ENCODE measurements at places on chromosomes 2 and 18. TPM values are rescaled to one million over a fixed set of nuclear protein-coding genes. Genes with fewer than 3 reads are reported as not detected.

DNA sequence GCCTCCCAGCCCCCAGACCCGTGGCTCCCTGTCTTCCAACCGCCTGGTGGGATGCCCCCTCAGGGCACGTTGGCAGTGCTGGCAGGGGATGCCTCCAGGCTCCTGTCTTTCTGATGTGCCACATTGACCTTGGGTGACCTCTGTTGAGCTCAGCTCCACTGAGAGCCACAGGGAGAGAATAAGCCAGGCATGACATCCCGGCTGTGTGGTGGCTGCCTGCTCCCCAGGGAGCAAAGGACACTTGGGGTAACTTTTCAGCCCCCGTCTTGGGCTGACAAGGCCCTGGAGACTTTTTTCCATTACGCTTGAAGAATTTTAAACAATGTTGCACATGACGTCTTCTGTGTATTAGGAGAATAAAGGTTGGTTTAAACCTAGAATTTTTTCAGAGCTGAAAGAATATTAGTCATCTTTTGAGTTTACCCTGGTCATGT lies 246.0 kb downstream of the TSN start:
- DNase-seq, result no peak

Gene PROKR1
- total RNA-seq, result not detected

DNA sequence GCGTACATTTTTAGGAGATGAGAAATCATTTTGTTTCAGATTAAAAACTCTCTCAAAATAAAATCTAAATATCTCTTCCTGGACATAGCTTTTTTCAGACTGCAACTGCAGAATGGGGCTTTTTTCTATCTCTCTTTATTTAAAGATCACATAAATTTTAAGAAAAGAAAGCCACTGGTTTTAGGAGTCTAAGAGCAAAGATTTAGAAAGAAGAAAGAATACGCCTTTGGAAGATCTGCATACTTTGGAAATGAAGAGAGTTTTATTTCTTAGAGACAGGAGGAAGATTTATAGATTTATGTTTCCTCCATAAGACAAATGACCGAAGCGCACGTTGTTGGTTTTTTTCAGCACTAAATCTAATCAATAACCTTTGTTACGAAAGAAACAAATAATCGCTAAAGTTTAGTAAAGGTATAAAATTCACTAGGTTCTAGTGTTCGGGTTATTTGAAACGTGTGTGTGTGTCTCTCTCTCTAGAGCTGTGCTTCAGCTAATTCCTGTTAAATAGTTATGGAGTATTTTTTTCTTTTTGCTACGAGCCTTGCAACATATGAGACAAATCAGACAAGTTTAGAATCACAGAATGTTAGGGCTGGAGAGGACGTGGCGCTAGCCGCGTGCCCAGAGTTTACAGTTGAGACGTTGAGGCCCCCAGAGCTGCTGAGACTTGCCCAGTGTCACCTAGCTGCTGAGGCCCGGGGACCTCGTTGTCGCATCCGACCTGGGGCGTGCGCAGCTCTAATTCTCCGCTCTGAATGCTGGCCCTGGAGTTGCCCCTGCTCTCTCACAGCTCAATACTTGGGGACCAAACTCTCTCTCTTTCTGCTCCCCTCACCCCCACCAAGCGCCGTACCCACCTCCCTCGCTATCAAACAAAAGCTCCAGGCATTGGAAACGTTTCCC lies 69.9 kb downstream of the CTAGE1 start:
- peak; percentile 53 for DNase-seq

Gene SCYGR4
- total RNA-seq, result not detected

DNA sequence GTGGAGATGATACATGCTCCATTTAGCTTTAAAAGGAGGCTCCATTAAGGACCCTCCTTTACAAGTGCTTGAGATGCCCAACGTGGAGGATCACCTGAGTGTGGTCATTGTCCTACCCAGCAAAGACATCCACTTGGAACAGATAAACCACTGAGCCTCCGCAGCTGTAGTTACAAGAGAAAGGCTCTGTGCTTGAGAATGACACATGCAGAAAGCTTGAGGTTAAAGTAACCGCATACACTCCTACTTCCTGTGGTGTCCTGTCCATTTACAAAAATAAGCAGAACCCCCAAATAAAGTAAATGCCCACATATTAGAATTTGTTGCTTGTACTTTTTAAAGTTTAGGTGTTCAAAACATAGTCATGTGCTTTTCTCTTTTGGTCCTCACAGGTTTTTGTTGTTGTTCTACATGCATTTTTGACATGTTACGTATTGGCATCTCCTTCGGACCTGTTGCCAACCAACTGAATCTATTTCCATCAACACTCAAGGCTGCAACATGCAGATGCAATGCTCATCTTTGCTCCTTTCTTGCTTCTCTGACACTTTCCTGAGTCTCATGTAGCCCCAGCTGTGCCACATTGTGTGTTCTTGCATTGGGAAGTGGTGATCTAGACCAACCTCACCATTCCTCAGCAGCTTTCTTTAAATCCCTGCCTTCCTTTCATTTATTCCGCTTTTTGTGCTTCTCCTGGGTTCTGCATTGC lies 56.0 kb downstream of the SERPINB7 start:
- no peak for DNase-seq

DNA sequence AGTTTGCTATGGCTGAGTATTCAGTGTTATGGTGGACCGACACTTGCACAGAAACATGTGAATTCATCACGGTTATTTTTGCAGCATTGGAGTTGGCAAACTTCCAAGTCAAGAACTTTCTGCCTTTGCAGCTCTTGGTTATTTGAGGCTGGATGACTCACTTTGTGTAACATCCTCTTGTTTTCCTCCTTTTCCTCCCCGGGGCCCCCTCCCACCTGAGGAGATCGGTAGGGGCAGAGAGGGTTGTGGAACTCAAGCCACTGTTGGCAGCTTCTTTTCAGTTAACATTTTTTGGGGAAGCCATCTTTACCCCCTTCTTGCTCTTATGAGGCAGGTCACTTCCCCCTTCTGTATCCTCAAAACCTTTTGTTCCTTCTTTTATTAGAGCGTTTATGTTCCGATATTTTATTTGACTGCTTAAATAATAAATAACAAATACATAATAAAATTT lies 48.6 kb downstream of the DDX1 start:
- DNase-seq, result no peak

Gene SPP2
- total RNA-seq, result not detected

DNA sequence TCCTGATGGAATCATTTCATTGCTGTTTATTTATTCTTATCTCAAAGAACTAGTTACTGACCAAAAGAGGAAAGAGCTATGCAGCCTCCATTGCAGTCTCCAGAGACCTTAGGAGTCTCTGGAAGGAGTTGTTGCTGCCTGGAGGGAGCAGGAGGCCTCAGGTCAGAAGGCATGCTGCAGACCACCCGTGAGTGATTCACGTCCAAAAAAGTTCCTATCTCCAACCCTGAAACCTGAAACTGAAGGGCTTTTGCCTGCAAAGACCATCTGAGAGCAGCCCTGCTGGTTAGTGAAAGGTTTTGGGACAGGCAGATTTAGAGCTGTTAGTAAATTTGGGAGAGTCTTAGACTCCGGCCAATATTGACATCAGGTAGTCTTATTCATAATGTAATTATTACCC lies 29.1 kb downstream of the SLC25A52 start:
- no peak for DNase-seq

DNA sequence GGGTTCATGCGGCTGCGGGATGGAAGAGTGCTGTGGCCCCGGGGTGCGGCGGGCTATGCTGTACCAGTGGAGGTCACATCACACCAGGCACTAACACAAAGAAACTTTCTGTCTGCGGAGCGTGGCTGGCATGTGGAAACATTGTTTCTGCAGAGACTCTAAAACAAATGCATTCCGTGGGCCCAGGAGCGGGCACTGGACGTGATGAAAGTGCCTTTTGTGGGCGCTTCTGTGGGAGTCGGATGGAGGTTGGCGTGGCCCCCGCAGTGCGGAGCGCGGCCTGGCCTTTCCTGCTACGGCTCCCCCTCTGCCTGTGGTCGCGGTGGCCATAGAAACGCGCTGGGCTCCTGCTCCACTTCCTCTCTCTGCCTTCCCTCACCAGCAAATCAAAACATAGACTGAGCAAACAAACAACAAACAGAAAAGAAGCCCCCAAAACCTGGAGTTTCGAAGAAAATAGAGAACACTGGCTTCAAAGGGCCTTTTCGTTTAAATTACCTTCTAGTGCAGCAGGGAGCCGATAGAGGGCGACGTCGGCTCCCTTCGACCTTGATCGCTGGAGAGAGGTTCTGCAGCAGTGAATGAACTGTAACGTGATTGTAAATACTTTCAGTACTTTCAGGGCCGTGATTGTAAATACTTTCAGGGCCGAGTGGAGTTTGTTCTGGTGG lies 51.4 kb downstream of the KIF5C start:
- no peak for DNase-seq

Gene KIF5C
- 5.7 TPM for total RNA-seq

Data from ovary (tissue), 10 donors.